ENCODE measurements at places on chromosomes 3 and 15.

- DNase-seq: no peak
Observed at GRCh38 chr3:50445919-50446318, 57.5 kb downstream of the CACNA2D2 start.

GRCh38 chr15:97881346-97881965 lies 79.0 kb upstream of the ARRDC4 start:
- no peak for DNase-seq

- no peak for DNase-seq
Observed at GRCh38 chr3:62602129-62602770, 228.9 kb upstream of the FEZF2 start.

GRCh38 chr3:191331388-191331787 lies 1.1 kb upstream of the UTS2B start:
- no peak for DNase-seq

DNA sequence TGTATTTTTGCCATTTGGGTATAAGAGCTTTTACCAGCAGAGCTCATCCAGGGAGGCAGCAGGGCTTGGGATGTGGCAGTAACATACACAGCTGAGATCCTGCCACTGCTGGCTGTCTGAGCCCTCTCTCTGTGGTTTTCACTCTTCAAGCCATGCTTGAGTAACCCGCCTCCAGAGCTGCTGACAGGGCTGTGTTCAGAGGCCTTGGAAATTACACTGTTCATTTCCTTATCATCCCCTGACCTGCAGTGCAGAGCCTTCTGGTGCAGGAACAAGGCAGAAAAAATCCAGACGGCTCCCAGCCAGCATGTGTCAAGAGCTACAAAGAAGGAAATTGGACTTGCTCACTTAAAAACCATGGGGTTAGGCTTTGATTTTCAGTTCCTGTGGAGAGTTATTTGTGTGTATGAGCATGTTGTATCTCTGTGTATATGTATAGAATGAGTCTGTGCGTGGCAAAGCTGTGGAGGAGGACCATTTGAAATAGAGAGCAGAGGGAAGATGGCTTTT lies 47.0 kb downstream of the ZNF609 start:
- DNase-seq: no peak

DNA sequence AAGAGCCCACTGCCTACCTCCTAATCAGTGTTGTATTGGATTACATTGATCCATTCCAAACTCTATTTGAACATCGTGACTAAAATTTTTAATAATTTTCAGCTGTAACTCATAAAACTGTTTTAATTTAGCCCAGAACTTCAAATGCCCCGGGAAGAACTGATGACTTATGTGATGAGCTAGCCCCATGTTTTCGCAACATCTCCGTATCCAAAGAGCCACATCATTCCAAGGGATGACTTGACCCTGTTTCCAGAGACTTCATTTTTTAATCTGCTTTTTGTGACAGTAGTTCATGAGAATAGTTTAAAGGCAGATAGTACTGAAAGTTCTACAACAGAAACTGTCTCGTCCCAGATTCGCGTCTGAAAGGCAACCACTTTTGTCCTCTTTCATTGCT lies 97.4 kb downstream of the STAC start:
- no peak for DNase-seq

DNA sequence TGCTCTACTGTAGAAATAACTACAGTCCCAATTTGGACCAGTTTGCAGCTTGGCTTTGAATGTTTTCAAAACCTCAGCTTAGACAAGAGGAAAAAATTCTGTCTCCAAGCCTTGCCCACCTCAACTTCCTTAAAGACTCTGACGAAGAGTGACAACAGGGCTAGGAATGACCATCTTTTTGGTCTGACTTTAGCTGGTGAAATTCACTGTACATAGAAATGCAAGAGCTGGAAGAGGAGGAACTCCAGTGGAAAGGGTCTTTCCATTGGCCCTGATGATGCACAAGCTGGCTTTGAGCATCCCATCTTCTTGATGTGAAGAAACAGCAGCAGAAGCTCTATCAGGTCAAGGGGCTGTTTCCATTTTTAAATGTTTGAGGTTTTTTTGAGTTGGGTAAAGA lies 22.7 kb upstream of the SH3BP5 start:
- DNase-seq: no peak

DNA sequence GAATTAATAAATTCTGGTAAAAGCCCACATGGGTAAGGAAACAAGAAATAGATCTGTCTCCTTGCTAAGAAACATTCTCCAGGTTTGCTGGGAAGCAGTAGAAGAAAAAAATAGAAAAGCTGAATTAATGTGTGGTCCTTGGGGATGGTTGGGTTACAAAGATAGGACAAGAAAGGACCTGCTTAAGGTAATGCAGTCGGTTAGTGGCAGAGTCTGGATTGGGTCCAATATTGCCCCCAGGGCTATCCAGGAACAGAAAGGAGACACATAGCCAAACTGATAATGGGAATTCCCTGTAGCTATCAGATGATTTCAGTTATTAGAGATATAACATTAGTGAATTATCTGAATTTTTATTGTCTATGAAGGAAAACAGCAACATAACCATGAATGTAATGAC lies 584.3 kb downstream of the ROBO1 start:
- no peak for DNase-seq

- DNase-seq: no peak
Observed at GRCh38 chr15:78317145-78317836, 17.9 kb upstream of the SKIC8 start.

DNA sequence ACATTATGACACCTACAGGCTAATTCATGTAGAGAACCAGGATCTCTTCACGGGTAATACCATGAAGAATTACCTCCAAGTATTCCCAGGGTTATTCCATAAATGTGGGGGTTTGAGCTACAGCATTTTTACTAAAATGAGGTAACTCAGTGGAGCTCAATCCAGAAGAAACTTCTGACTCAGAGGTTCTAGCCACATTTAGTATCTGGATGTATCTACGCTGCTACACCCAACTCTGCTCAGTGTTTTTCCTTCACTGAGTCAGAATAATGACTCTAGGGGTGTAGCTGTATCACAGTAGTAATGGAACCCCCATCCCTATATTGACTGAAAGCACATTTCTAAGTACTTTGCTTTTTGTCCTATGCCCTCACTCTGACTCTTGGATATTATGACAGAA lies 52.4 kb downstream of the COPS2 start:
- DNase-seq: no peak

GRCh38 chr15:87387766-87388165 lies 868.8 kb downstream of the NTRK3 start:
- DNase-seq: no peak

DNA sequence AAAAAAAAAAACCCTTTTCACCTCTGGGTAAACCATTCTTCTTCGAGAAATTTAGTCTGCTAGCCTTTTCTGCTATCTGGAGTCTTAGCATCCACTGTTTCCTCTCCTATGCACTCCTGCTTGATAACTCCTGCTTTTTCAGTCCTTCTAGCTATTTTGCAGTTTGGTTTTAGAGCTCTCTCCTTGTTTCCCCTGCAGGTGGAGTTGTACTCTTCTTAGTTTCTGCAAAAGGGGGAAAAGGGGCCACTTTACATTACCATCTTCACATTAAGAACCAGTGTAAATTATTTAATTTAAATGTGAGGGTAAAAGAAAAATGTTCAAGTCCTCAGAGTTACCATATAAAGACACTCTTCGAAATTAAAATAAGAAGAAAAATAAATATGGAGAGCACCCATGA lies 23.6 kb upstream of the MYLK start:
- no peak for DNase-seq

- DNase-seq: no peak
Observed at GRCh38 chr3:33911525-33912322, 113.3 kb downstream of the PDCD6IP start.

- no peak for DNase-seq
Observed at GRCh38 chr3:158267015-158267414, 157.1 kb downstream of the RSRC1 start.

DNA sequence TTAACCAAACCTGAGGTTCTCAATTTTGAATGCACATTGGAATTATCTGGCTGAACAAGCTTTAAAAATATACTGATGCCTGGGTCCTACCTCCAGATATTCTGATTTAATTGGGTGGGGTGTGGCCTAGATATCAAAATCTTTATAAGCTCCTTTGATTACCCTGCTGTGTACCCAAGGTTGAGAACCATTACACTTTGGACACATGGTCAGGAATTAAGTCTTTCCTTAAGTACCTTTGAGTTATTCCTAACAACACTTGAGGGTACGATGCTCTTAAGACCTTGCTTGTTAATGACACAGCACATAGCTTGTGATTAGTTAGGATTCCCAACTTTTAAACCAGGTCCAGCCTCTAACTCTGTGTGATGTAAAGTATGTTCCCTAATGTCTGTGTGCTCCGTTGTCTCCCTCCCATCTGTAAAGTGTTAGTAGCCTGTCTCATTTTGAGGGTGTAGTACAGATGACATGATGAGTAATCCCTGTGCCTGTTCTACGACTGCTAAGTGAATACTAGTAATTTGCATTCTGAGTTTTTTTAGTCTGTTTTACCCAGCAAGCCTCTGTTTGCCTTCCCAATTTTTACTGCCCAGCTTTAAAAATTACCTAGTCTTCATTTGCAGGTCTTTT lies 154.9 kb downstream of the KLHL25 start:
- no peak for DNase-seq

DNA sequence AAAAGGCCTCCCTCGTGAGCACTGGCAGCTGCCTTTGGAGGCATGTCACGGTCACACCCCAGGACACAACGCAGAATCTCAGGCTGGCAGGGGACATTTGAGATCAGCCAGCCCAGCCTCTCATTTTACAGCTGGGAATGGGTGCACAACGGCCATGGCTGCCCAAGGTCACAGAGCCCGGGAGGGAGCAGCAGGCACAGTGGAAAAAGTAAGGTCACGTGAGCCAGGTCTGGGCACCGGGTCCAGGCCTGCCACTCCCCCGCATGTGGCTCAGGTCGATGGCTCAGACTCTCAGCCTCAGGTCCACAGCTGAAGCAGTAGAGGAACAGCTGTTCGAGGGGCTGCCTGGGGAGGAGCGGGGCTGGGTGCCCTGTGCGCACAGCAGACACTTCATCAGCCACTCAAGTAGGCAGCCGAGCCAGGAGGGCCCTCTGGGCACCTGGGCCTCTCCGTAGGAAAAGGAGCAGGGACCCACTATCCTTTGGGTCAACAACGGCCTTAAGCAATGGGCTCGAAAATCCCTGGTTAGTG lies 260.6 kb downstream of the GOLGA6L6 start:
- DNase-seq: no peak

DNA sequence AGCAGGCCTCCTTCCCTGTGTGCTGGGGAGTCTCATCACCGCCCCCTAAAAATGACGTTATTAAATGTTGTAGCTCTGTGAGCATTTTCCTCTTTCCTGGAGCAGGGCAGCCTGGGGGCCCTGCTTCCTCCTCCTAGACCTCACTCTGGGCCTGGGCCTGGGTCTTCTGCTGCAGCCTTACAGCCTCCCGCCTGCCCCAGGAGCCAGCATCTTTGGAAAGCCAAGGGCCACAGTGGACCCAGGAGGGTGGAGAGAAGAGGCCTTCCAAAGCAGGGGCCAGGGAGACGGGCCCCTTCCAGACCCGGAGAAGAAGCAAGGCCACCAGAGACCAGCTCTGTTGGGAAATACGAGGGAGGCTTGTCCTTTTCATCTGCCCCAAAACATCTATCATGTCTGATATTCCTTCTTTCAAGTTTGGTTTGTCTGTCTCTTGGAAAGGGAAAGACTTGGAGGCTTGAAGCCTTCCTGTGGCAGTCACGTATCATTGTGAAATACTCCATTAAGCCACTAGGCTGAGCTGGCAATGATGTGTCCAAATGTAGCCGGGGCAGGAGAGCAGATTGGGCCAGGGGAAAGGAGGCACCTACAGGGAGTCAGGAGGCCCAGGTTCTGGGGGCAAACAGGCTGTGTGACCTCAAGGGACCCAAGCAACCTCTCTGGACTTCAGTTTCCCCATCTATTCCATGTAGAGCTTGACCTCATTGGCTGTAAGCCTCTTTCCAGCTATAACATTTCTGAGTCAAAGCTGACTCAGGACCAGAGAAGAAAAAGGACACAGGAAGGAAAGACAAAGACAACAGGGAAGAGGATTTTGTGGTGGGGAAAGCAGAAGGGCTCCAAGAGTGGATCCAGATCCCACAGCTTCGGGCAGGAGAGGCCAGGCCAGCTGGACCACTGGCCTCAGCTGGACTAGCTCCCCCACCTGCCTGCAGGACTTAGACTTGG lies 31.1 kb downstream of the CYP11A1 start:
- DNase-seq: no peak

DNA sequence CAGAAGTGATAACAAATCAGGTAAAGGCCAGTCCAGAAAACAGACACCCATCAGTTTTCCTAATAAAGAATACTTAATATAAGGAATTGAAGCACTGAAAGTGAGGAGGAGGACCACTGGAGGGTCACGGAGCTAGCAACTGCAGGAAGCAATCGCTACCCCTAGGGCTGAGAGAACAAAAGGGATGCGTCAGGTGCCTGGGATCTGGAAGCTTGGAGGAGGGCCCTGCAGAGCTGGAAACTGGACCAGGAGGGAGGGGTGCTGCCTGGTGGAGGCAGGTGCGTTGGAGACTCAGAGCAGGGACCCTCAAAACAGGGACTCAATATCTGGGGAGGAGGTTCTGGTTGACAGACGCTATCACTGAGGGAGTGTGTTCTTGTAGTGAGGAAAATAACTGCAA lies 308.1 kb upstream of the RASGRP1 start:
- DNase-seq: no peak

DNA sequence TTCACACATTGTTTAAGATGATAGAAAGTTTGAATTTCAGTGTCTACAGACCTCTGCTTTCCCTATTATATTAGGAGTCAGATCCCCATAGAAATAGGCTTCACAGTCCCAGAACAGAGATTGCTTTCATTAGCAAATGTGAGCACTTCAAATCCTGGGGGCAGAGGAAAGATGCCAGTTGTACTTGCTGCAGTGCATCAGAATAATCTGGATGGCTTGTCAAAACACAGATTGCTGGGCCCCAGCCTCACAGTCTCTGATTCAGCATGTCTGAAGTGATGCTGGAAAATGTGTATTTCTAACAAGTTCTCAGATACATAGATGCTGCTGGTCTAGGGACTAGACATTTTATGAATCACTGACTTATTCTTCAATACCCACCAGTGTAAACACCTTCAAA lies 375.2 kb downstream of the FGF12 start:
- DNase-seq: no peak

- DNase-seq: no peak
Observed at GRCh38 chr3:198028718-198029117, 68.7 kb downstream of the LMLN start.

DNA sequence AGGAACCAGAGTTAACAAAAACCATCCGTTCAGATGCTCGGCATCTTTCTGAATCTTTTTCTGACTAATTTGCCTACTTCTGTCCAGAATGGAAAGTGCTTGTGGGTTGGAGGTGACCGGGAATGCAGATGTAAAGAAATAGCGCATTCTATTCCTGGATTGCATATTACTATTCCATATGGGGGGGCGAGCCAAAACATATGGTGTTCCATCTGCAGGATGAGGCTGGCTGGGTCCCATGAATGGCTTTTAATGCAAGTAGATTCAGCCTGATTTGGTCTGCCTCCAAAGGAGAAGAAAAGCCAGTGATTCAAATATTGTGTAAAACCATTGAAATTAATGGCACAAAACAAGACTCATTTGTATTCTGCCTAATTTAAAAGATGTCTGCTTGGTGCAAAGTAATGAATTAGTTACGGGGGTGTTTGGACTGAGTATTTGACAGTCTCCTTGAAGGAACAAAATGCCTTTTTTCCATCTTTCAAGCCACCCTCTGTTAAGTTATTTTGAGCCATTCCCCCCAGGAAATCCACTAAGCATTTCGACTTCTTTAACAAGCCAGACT lies 99.0 kb downstream of the ST8SIA2 start:
- no peak for DNase-seq

GRCh38 chr3:156518726-156519125 lies 36.2 kb downstream of the SSR3 start:
- DNase-seq: no peak
